ENCODE measurements at places on chromosomes 4 and X.

DNA sequence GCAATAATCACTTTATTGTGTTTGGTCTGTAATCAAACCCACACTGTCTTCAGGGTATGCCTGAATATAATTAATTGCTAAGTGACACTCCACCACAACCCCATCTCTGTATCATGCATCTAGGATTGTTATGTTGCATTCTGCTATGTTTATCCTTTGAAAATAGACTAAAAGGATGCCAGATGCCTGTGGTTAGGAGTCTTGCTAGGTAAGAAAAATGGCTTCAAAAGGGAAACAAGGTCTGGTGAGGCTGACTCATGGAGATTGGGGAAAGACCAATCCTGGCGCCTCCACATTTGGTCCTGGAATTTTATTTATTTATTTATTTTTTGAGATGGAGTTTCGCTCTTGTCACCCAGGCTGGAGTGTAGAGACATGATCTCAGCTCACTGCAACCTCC, 360.5 kb upstream of the SLC7A11 start:
- DNase-seq: no peak

- no peak for DNase-seq
These were observed 965.9 kb downstream of the FSTL5 start for GRCh38 chr4:161197912-161198311.

DNA sequence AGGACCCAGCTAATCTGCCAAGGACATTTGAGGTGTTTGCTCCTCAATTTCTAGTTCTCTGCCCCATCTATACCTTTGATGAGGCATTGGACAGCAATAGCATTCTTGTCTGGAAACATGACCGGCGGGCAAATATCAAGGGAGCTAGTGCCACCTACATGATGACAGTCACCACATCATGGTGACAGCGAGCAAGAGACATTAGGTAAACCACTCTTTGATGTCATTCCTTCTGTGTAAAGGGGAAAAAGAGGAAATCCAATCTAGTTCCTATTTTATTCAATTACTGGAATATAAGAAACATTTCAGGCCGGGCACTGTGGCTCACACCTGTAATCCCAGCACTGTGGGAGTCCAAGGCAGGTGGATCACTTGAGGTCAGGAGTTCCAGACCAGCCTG, 20.7 kb upstream of the IL13RA1 start:
- no peak for DNase-seq

DNA sequence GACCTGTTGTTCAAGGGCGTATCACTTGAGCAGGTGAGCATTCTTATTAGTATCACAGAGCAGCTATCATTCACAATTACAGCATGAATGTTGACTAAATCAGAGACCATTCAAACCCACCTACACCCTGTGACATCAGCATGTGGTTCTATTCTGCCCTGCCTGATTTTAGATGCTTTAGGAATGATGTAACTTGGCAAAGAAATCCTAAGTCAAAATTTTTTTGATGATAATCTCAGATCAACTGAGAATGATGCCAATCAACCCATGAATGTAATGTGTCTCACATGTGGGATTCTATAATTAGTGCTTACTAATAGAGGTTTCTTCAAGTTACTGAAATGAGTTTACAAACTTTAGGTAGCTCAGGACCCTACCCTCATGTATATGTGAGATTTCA, 13.4 kb upstream of the CHIC2 start:
- DNase-seq: no peak

DNA sequence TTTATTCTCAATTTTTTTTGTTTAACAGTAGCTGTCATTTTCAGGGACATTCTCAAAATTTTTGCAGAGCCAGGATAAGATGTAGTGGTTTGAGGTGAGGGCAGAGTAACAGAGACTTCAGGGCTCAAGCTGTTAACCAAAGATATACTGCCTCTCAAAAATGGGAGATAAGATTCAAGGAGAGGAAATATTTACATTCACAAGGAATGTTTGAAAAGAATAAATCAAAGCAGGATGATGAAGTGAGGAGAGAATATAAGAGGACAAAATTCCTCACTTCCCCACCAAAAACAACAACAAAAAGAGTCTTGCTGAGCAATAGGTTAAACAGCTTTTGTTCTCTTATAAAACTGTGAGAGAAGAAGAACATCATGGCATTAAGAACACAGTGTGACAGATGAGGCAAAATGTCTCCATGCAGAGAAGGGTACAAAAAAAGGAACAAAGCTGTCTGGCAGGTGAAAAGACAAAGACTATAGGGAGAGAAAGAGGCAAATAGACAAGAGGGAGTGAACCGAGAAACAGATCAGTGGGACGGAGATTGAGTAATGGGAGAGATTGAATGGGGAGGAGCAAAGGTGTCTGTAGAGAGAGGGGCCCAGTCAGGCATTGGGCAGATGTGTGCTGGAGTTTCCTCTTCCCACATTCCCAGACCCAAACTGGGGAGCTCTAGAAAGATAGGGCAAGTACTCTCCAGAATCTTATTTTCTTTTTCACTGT, 106.1 kb upstream of the TMEM150C start:
- DNase-seq: no peak

- no peak for DNase-seq
These were observed 38.1 kb downstream of the GPR174 start for GRCh38 chrX:79182616-79183015.

Data from progenitor cell of endocrine pancreas (in vitro differentiated cells).